ENCODE measurements at places on chromosomes 4 and X. TPM values are rescaled to one million over a fixed set of nuclear protein-coding genes. Genes with fewer than 3 reads are reported as not detected.

PRDM5 gene
- total RNA-seq = 10.0 TPM

YY2 gene
- total RNA-seq = 2.3 TPM

TCEAL9 gene
- 143 TPM for total RNA-seq

KLHL13 gene
- 5.3 TPM for total RNA-seq

RASL11B gene
- total RNA-seq = 0.20 TPM

LGI2 gene
- not detected for total RNA-seq

CLOCK gene
- 21.7 TPM for total RNA-seq

F9 gene
- not detected for total RNA-seq

IGSF1 gene
- 0.67 TPM for total RNA-seq

MEPE gene
- total RNA-seq = not detected

NSG1 gene
- total RNA-seq = not detected

TMPRSS11B gene
- not detected for total RNA-seq

PAGE2 gene
- total RNA-seq = not detected

RNF212 gene
- 13.3 TPM for total RNA-seq

KIT gene
- not detected for total RNA-seq

DSPP gene
- not detected for total RNA-seq

SPATA4 gene
- total RNA-seq = not detected

ADH1C gene
- total RNA-seq = not detected

CXorf38 gene
- total RNA-seq = 20.0 TPM

F8A3 gene
- 1.0 TPM for total RNA-seq

TBC1D8B gene
- total RNA-seq = 3.6 TPM

PDE6B gene
- not detected for total RNA-seq

USP26 gene
- total RNA-seq = not detected

PPEF2 gene
- total RNA-seq = not detected

SORCS2 gene
- not detected for total RNA-seq

DKK2 gene
- total RNA-seq = not detected

CFAP299 gene
- total RNA-seq = not detected

SPANXB1 gene
- total RNA-seq = not detected
